Breast epithelium (tissue), 4 donors: ENCODE measurements at places on chromosomes 16 and 17. TPM values are rescaled to one million over a fixed set of nuclear protein-coding genes. Genes with fewer than 3 reads are reported as not detected.

The SLC6A4 gene
- 0.29 TPM for total RNA-seq

The IL21R gene
- total RNA-seq, result 0.16 TPM

The CLEC18A gene
- total RNA-seq, result 0.80 TPM

The PMP22 gene
- 152 TPM for total RNA-seq

The SMIM36 gene
- total RNA-seq, result not detected

The MLX gene
- 49.8 TPM for total RNA-seq

The SOCS3 gene
- total RNA-seq, result 58.1 TPM

The ZG16B gene
- total RNA-seq, result 24.6 TPM

The PPP1R27 gene
- not detected for total RNA-seq

The CARD14 gene
- total RNA-seq, result 0.32 TPM

The PPP1R1B gene
- 71.3 TPM for total RNA-seq

The HASPIN gene
- total RNA-seq, result 0.33 TPM

The ANKFY1 gene
- 42.1 TPM for total RNA-seq

The METTL16 gene
- total RNA-seq, result 26.9 TPM

The KRT15 gene
- total RNA-seq, result 2,244 TPM

The KRTAP4-9 gene
- total RNA-seq, result not detected

The ASPHD1 gene
- 2.5 TPM for total RNA-seq

The NACA2 gene
- not detected for total RNA-seq

The HEATR9 gene
- total RNA-seq, result not detected

The ZNF594 gene
- 27.7 TPM for total RNA-seq

The TMEM170A gene
- 36.3 TPM for total RNA-seq

The ACSM5 gene
- 8.8 TPM for total RNA-seq

The RTN4RL1 gene
- total RNA-seq, result 3.8 TPM

The MYH8 gene
- not detected for total RNA-seq

The CORO6 gene
- total RNA-seq, result 21.3 TPM

The PRSS33 gene
- total RNA-seq, result not detected

The HNF1B gene
- total RNA-seq, result not detected

The NPIPA8 gene
- not detected for total RNA-seq
